ENCODE measurements at places on chromosomes 5 and 9.

DNA sequence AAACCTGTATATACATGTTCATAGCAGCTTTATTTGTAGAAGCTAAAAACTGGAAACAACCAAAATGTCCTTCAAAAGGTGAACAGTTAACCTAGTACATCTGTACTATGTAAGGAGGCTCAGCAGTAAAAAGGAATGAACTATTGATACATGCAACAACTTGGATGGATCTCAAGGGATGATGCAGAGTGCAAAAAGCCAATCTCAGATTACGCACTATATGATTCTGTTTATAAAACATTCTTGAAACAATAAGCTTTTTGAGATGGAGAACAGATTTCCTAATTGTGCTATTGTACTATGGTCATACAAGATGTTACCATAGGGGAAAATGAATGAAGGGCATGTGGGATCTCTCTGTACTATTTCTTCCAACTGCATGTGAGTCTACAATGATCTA is 88.9 kb downstream of the PAM start:
- no peak for DNase-seq

DNA sequence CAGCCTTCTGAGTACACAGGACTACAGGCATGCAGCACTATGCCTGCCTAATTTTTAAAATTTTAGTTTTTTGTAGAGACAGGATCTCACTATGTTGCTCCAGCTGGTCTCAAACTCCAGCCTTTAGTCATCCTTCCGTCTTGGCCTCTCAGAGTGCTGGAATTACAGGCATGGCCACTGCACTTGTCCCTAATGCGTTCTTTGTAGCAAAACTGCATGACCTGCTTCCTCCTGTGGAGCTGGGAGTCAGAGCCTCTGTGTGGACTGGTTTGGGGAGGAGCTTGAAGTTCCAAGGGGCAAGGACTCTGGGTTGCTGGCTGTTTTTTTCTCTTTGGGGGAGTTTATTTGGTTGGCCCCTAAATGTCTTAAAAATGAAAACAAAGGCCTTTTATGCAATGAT is 22.7 kb upstream of the ANKRD34B start:
- no peak for DNase-seq

DNA sequence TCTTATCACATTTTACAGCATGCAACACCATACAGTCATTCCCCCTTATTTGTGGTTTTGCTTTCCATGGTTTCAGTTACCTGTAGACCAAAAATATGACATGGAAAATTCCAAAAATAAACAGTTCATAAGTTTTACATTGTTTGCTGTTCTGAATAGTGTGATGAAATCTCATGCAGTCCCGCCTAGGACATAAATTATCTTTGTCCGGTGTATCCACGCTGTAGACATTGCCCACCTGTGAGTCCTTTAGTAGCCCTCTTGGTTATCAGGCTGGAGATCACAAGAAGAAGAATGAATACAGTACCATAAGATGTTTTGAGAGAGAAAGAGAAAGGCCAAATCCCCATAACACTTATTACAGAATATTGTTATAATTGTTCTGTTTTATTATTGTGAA is 68.1 kb downstream of the SLC46A2 start:
- DNase-seq, result no peak

DNA sequence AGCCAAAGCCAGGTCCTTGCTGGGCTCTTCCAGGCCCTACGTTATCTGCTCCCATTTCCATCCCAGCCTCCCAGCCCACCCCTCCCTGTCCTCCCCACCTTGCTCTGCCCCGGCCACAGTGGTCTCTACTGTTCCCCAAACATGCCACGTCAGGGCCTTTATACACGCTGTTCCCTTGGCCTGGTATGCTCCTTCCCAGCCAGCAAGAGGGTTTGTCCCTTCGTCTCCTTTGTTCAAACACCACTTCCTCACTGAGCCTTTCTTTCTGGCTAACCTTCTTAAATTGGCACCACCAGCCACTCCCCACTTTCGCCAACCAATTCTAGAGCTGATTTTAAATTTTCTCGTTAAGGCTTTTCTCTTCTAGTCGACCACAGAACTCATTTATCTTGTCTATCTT is 9.8 kb downstream of the SH2D3C start:
- DNase-seq, result no peak
